Tibial artery (tissue), 4 donors: ENCODE measurements at places on chromosomes 16 and 17.

DNA sequence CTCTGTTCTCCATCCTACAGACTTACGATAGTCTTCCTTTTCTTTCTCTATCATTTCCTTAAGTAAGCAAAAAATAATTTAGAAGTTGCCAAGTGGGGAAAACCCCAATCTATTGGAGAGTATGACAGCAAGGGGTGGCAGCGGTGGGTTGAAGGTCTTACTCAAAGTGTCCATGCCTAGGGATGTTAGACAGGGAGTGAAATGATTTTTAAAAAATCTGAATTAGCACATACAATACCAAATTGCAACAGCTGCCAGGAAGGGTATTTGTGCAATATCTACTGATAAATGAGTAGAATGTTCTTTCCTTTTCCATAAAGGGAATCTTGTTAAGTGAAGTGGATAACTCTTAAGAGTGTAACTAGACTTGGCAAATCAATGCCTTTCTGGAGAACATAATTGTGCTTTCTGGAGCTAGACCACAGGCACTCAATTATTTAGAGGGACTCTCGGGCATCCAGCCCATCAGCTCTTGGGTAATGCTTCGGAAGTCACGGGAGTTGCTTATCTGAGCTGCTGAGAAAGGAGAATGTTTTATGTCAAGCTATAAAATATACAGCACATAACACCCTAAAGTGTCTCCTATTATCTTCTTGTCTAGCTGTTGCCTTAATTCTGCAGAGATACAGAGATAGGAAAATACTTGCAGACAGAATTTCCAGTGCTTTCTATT lies 151.5 kb downstream of the KCNJ2 start:
- DNase-seq, result no peak

GRCh38 chr16:89431158-89431584 lies 59.2 kb downstream of the ANKRD11 start:
- no peak for DNase-seq

GRCh38 chr17:39702901-39703893 lies 3.3 kb downstream of the ERBB2 start:
- no peak for DNase-seq

GRCh38 chr17:42079541-42079940 lies 18.7 kb downstream of the ZNF385C start:
- DNase-seq, result no peak

- no peak for DNase-seq
Observed at GRCh38 chr16:69762814-69763598, 874 bp downstream of the WWP2 start.

- DNase-seq, result no peak
Observed at GRCh38 chr16:30478766-30479478, 6.4 kb downstream of the ITGAL start.

DNA sequence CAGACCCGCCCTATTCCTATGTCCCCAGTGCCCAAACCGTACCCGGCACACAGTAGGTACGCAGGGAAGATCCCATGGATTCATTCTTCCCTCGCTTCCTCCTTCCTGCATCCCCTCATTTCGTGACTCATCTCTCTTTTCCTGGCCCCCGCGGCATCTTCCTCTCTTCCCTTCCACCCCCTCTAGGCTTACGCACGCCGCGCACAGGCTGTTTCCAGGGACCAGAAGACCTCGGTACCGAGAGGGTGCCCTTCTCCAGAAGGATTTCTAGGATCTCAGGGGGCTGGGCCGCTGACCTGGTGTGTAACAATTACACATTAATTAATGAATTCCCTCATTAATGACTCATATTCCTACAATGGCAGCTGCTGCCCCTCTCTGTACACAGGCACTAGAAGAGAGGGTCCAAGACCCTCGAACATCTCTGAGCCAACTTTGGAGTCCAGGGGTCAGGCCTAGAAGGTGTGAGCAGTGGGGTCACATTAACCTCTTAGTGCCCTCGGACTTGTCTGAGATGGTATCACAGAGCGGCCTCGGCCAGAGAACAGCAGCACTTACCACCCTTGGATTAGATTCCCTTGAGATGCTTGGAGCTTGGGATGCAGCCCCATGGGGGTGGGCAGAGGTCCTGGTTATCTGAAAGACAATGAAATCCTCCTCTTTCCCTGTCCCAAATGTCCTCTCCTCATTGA lies 16.8 kb upstream of the PLLP start:
- no peak for DNase-seq

- no peak for DNase-seq
Observed at GRCh38 chr17:56610321-56610720, 16.8 kb downstream of the NOG start.

DNA sequence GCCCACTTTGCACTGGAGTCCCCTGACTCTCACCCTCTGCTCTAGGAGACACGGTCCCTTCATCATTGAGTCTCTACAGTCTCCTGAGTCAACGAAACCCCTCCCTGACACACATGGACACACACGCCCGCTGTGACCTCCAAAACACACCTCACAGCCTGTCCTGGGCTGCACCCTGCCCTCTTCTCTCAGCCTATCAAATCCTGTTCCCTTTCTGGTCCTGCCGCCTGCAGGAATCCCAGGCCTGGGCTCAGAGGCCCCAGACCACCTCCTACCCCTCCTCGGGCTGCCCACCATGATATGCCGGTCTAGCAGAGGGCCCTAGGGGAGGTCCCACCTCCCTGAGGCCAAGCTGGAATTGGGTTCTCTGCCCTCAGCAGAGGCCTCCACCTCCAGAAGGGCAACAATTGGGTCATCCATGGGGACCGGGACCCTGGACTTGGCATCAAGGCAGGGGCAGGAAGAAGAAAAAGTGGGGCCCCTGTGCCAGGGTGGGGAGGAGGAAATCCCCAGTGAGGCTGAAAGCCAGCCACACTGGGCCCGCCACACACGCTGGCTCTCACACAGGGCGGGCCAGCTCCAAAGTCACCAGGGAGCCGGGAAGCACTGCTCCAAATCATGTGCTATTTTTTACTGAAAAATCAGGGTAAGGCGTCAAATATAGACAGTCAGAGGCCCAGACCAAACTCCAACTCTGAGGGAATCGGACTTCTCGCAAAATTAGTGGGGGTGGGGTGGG lies 3.4 kb downstream of the PPP1R9B start:
- DNase-seq, result peak; percentile 71
